ENCODE measurements at places on chromosomes 4 and X.

GRCh38 chrX:41895826-41896225 lies 27.5 kb downstream of the CASK start:
- DNase-seq: no peak

GRCh38 chr4:22969287-22969896 lies 276.7 kb downstream of the GBA3 start:
- DNase-seq: no peak

- DNase-seq: no peak
Observed at GRCh38 chr4:148053298-148054003, 321.6 kb downstream of the ARHGAP10 start.

DNA sequence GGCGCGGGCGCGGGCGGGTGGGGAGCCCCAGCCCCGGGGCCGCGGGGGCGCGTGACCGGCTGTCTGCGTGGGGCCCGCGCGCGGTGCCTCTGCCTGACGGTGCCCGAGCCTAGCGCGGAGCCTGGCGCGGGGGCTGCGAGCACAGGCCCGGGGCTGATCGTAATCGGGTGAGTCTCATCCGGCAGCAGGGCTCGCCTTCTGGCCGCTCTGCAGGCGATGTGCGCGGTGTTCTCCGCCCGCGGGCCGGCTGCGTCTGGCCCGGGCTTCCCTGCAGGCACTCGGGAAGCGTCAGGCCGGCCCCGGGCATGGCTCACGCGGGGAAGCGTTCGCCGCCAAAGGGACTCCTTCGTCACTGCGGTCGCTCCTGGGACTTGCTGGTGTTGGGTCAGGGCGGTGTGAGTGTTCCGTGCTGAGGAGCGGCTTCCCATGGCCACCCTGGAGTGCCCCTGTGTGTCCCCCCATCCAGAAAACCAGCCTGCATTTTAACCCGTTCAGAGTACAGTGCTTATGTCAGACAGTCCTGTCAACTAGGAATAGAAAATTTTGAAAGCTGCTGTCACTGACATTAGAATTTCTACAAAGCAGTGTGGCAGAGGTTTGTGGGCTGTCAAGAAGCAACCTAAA lies 40.6 kb downstream of the FAM149A start:
- DNase-seq: no peak

- no peak for DNase-seq
Observed at GRCh38 chr4:174757736-174758135, 71.3 kb downstream of the GLRA3 start.

DNA sequence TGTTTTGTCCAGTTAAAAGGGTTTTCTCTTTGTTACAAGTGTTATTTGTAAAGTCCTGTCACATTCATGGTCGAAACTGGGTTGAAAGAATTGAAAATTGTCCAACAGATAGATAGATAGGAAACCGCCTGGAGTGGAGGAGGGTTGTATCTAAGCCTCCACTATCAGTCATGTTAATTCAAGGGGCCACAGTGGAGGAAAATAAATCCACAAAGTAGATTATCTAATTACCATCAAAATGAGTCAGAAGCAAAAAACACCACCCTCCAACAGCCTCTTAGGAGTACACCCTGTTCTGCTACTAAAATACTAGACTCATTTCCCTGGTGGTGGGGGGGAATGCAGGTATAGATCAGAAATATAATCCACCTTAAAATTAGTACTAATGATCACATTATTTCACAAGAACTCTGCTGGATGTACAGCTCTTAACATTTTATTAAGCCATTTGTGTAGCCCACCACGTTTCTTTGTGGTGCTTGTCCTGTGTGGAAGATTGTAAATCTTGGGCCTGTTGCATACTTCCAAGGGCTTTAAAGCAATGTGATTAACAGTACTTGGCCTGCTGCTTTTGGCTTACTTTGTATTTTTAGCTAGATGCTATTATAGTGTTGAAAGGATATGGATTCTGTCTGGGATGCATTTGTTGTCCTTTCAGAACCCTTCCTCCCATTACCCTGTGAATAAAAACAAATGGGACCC lies 26.8 kb downstream of the RBBP7 start:
- DNase-seq: no peak

DNA sequence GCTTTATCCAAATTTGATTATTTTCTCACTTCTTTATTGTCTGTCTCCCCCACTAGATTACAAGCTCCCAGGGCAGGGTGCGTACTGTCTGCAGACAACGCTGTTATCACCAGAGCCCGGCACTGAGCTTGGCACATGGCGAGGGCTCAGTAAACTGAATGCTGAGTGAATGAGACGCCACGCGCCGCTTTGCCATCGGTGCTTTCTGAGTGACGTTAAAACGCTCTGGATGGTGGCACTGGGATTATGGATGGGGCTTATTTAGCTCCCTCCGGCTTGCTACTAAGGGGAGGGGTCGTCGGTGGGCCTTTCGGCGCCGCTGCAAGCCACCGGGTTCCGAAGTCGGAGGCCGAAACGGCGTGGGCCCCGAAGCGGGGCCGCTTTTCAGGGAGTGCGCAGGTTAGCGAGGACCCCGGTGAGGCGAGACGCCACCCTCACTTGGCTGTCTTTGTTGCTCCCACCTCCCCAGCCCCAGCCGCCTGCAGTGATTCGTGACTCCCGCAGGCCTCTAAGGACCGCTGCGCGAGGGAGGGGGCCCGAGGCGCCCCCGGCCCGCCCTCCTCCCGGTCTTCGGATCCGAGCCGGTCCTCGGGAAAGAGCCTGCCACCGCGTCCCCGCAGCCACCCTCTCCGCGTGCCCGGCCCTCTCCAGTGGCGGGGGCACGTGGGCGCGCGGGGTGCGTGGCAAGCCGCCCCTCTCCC lies 569 bp upstream of the FHL1 start:
- DNase-seq: no peak

GRCh38 chr4:41297832-41298231 lies 41.1 kb downstream of the UCHL1 start:
- no peak for DNase-seq

- DNase-seq: no peak
Observed at GRCh38 chr4:168677063-168677462, 180.2 kb downstream of the PALLD start.

- no peak for DNase-seq
Observed at GRCh38 chr4:85445050-85445639, 29.8 kb upstream of the ARHGAP24 start.

DNA sequence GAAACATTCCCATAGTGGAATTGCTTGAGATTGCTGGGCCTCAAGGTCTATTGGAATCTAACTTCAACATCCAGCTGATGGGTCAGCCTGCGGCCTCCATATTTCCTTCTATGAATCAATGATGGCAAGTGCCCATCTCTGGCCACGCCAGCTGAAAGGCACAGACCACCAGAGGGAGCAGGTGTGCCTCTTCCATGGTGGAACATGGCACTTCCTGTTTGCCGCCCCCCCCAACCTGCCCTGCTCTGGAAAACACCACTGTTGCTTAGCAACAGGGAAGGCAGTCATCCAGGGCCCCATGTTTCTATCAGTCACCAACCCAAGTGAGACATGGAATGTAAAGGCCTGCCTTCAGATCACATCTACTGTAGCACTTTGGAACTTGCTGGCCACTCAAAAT lies 11.6 kb downstream of the PAGE4 start:
- peak; percentile 53 for DNase-seq

- no peak for DNase-seq
Observed at GRCh38 chrX:115972717-115973116, 197.8 kb upstream of the AGTR2 start.

DNA sequence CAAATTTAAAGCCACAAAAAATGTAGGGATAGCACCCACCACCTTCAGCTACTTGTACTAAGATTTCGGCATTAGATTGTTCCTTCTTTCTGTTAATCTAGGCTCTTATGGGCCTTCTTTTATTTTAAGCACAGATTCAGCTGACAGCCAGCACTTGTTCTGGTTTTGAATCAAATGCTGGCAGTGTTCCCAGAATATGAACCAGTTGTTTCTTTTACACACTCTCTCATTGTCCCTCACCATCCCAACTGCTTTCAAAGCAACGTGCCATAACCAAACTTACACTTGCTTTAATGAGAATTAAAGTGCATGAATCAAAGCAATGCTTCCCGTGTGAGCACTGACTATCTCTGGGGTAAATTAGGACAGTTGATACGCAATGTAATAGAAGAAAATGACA lies 744.5 kb upstream of the FAM241A start:
- DNase-seq: no peak

DNA sequence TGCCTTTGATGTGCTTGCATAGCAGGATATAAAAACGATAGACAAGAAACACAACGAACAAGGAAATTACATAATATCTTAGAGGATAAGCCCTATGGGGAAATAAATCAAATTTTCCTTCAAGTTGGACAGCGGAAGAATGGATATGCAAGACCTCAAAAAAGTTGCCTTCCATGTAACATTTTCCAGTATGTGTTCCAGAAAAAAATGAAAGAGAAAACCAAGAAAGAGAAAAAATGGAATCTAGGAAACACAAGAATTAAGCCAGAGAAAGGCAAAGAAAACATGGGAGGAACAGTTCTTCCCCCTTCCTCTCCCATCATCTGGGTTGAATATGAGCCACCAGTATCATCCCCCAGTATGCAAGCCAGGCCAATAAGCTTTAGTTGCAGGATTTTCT lies 34.6 kb upstream of the MID1 start:
- no peak for DNase-seq

- no peak for DNase-seq
Observed at GRCh38 chr4:169175035-169175434, 95.7 kb downstream of the SH3RF1 start.

GRCh38 chrX:2857566-2857965 lies 28.8 kb downstream of the GYG2 start:
- no peak for DNase-seq

DNA sequence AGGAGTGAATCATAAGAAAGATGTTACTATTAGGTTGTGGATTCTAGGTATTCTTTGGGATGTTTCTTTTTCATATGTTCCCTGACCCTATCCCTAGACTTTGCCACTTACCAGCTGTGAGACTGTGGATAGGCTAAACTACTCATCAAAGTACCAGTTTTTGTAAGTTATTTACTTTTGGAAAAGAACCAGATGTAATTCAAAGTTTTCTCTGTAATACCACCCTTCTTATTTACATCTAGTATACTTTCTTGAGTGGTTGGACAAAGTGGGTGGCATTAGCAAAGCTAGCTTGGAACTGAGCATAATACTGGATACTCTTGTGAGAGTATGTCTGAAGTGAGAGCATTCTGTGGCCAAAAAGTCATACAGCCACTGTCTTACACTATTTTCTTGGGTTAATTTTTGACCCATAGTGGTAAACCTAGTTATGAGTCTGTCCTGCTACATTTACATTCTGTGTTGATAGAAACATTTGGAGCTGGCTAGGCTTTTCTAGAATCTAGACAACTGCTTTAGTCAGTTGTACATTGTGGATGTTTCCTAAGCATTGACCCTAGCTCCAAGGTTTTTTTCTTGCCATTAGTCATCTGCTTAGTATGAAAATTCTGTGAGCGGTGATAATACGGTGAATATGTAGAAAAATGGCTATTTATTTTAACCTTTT lies 41.7 kb downstream of the KDM6A start:
- DNase-seq: no peak

DNA sequence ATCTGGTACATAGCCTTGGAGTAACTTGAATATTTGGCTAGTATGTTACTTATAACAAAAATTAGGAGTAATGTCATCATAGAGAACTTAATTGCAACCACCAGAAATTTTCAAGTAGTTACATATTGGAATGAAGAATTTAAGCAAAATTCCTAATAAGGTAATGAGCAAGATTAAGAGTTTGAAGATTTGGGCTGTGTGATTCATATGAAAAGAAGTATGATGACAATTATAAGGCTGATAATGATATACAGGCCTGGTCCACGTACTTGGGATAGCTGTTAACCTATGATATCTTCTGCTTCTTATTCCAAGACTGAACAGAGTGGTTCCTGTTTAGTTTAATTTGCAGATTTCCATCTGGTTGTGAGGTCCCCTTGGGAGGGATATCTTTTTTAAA lies 463.9 kb downstream of the RAPGEF2 start:
- DNase-seq: no peak

- DNase-seq: no peak
Observed at GRCh38 chrX:24002167-24002566, 24.8 kb downstream of the KLHL15 start.

DNA sequence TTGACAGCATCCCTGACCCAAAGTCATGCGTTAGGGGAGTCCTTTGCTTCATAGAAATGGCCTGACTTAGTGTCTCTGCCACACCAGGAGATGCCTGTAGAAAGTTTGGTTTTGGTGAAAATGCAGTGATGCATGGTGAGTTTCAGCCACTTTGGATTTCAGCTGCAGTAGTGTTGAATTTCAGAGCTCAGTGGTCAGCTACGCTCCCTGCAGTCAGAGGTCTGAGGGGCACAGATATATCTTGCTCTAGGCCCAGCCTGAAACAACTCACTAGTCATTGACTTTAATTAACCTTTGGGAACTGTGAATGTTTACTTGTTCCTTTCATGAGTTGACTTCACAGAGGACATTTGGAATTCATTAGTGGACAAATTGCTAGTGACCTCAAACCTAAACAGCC lies 17.5 kb downstream of the RBMX2 start:
- DNase-seq: no peak

DNA sequence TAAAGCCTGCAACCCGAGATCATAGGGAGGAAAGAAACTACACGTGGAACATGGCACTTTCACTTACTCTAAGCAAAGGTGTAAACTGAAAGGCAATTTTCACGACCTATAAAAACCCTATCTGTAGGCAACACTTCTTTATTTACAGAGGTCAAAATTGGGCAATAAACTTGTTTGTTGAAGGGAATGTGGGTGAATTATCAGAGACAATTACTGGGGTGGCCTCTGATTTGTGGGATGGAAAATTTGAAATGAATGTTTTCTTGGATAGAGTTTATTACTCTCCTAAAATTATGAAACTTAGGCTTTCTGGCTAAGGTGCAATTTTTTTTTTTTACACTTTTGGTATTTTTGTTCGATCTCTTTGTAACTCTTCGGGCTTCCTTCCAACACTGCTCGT lies 734.1 kb upstream of the TENM3 start:
- no peak for DNase-seq
